ENCODE measurements at places on chromosomes 16 and 17. TPM values are rescaled to one million over a fixed set of nuclear protein-coding genes. Genes with fewer than 3 reads are reported as not detected.

The TNFSF12 gene
- total RNA-seq, result 3.2 TPM

The TOX3 gene
- not detected for total RNA-seq

The TP53TG3B gene
- 1.8 TPM for total RNA-seq

The SCPEP1 gene
- total RNA-seq, result 31.2 TPM

Measured in HT1080 (cell line).